ENCODE measurements at places on chromosomes 12 and 14.
A peak's percentile ranks its signal among the peaks of the same experiment; 100 is the strongest.

- DNase-seq = no peak
Observed at GRCh38 chr14:75968456-75968855, 13.3 kb downstream of the TGFB3 start.

- no peak for DNase-seq
Observed at GRCh38 chr12:99915251-99916082, 69.3 kb downstream of the ANKS1B start.

DNA sequence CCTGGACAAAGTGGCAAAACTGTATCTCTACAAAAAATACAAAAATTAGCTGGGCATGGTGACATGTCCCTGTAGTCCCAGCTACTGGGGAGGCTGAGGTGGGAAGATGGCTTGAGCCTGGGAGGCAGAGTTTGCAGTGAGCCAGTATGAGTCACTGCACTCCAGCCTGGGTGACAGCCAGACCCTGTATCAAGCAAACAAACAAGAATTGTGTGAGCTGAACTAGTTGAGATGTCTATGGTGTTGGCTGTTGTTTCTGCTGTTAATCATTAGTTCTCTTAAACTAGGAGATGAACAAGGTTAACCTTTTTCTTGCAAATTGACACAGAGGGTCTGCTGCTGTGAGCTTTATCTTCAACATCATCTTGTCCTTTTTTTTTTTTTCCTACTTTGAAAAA, 23.6 kb downstream of the RASSF3 start:
- no peak for DNase-seq

GRCh38 chr14:70073924-70074566, 114.7 kb downstream of the SLC8A3 start:
- DNase-seq = no peak

- no peak for DNase-seq
Observed at GRCh38 chr12:19021646-19022045, 107.9 kb upstream of the PLEKHA5 start.

DNA sequence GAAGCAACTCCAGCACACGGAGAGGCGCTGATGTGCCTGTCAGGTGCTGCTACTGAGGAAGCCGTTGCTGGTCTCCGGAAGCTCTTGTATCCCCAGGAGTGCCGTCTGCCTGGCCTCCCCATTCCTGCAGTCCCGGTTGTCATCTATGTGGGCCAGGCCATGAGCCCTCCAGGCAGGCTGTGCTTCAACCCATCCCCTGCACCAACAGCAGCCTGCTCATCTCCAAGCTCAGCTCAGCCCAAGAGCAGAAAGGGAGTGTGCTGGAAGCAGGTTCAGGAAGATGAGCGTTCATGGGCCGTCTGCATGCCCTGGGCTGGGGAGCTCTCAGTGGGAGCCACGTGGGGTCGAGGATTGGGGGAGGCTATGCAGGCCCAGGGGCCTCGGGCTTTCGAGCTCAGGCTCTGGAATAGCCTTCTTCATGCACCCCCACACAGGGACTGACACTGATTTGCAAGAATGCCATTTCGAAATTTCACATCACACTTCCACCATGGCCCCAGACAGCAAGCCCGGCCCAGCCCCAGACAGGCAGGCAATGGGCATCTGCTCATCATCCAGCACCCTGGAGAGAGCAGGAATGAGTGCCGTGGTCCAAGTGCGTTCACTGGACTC, 164.5 kb downstream of the KIF26A start:
- DNase-seq = no peak

- no peak for DNase-seq
Observed at GRCh38 chr12:128684352-128684751, 139.4 kb downstream of the SLC15A4 start.

DNA sequence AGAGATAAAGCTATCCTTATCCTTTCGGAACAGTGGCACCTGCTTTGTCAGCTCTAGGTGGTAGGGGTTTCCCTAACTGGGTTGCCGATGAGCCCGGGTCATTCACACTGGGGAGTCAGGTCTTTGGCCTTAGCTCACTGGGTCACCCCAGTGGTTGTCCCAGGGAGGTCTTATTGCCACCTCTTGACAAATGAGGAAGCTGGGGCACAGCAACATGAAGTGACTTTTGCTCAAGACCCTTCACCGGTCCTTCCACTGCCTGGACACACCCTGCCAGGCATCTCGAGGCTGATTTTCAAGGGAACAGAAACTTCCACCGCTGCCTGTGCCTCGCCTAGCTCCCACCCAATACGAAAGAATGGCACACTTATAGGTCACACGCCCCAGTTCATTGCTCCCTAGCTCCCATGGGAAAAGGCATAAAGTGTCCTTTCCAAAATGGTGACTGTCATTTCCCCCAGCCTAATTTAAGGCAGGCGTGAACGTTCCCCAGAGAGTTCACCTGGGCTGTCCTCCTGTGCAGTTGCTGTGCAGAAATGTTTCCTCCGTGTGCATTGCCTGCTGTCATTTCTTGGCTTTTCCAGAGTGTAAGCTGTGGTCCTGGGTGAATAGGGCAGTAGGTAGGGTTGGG, 156.1 kb upstream of the CCND2 start:
- no peak for DNase-seq

GRCh38 chr12:9751204-9752144, 9.2 kb downstream of the CD69 start:
- DNase-seq = no peak

DNA sequence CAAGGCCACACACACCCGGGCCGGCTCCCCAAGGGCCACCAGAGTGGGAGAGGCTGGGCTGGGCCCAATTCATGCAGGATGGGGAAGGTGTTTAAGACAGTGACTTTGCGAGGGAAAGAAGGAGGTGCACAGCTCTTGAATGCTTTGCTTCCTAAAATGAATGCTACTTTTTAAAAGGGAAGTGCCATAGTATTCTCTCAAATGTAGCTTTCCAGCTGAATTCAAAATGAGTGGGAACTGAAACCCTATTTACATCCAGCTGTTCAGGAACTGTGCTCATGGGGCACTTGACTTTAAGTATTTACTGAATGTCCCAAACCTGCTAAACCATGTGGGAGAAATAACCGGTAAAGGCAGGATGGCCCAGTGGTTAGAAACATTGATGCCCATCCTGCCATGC, 7.6 kb downstream of the ITPK1 start:
- no peak for DNase-seq

- DNase-seq = no peak
Observed at GRCh38 chr12:6551496-6552139, 4.2 kb downstream of the IFFO1 start.

GRCh38 chr12:37543131-37543965, 773.2 kb upstream of the ALG10B start:
- DNase-seq = no peak

DNA sequence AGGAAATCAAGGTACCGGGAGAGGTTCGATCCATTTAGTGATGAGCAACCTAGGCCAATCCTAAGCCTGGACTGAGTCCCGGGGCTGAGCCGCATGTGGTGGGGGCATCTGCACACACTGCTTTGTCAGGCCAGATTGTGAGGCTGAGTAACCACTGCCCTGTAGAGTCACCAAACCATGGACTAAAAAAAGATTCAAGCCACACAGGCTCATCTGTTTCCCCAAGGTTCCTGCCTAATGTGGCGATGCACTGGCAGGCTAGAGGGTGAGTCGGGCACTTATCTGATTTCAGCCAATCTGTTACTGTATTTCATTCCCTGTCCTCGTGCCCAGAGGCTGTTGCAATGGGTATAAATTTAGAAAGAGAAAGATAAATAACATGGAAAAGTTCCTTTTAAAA, 140.8 kb downstream of the TTC7B start:
- DNase-seq = no peak

DNA sequence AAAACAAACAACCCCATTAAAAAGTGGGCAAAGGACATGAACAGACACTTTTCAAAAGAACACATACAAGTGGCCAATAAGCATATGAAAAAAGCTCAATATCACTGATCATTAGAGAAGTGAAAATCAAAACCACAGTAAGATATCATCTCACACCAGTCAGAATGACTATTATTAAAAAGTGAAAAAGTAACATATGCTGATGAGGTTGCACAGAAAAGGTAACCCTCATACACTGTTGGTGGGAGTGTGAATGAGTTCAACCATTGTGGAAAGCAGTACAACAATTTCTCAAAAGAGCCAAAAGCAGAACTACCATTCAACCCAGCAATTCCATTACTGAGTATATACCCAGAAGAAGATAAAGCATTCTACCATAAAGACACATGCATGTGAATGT, 18.2 kb downstream of the PDE6H start:
- DNase-seq = no peak

DNA sequence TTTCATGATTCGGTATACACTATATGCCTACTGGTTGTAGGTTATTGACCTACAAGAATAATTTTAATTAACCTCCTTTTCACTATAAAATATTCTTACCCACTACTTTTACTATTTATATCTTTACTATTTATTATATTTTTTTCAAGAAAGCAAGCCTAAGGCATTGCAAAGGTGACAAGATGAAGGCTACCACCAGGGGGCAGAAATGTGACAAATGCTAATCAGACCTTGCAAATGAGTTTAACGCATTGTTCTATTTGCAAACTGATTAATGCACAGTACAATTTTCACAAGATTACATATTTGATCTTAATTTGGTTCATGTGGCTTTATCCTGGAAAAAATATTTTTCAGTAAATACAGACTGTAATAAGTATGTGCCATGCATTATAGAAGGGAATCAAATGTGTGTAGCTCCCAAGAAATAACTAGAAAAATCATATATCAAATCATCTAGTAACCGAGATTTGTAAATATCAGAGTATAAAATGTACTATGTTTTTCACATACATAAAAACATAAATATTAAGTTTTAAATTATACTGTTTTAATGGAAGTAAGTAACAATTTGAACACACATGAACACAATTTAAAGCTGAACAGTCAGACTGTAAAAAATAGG, 107.0 kb downstream of the ADAMTS20 start:
- peak; percentile 3 for DNase-seq
